ENCODE measurements at places on chromosomes 4 and X.

DNA sequence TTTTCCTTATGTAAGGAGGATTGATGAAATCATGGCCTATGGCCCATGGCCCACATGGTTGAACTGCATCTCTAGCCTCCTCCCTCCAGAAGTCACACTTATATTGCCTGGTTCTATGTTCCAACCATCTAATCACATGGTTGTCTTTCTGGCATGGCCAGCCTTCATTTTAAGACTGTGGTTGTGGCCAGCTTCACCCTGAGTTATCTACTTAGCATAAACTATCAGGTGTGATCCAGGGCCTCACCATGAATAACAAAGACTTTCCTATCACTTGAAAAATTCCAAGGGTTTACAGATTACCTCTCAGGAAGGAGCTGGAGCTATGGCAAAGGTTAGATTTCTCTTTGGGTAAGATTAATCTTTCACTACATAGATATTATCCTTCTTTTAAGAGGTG lies 222.8 kb downstream of the SNCA start:
- no peak for DNase-seq

- DNase-seq: peak; percentile 43
These were observed 447.5 kb upstream of the RASGEF1B start for GRCh38 chr4:81919223-81919622.

DNA sequence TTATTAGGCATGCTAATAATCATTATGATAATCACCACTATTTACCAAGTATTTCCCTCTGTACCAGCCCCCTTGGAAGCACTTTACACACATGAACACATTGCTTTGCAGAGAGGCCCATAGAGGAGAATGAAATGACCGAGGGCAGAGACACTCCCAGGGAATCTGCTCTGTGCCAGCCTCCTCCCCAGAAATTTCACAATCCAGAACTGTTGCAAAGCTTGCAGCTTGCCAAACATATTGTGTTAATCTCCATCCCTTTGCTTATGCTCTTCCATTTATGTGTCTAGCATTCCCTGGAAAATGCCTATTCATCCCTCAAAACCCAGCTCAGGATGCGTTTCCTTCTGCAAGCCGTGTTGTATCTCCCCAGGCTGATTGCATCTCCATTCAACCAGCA lies 37.8 kb downstream of the CYTL1 start:
- DNase-seq: no peak

- DNase-seq: no peak
These were observed 23.4 kb upstream of the CT47A1 start for GRCh38 chrX:121008920-121009319.

DNA sequence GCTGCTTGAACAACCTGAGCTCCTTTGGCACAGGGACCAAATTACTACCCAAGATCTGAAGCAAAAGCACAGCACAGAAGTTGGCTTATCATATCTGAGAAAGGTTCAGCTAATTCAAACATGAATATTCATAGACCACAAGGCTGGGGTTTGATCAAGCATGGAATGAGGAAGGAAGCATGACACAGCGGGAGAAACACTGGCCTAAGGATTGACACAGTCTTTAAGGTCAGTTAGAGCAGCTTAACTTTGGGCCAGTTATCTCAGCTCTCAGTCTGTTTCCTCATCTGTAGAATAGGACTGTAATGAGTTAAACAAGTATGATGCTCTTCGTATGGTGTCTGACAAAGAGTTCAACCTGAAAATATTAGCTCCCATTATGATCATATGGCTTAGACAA lies 88.5 kb upstream of the CBR4 start:
- DNase-seq: peak; percentile 83

GRCh38 chrX:147811803-147812202 lies 99.9 kb upstream of the FMR1 start:
- no peak for DNase-seq

DNA sequence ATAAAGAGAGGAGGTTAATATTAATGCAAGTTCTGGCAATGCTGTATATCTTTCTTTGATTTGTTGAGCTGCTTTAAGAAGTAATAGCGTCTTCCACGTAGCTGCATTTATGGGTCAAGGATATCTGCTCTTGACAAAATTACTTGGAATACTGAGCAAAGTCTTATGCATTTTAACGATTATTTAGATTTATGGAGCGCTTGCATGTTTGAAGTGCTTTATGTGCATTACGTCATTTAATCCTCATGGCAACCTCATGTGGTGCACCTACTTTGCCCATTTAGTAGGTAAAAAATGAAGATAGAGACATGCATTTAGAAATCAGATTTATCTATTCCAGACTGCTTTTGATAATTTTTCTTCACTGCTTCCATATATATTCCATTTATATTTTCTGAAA lies 46.0 kb downstream of the DTHD1 start:
- no peak for DNase-seq

DNA sequence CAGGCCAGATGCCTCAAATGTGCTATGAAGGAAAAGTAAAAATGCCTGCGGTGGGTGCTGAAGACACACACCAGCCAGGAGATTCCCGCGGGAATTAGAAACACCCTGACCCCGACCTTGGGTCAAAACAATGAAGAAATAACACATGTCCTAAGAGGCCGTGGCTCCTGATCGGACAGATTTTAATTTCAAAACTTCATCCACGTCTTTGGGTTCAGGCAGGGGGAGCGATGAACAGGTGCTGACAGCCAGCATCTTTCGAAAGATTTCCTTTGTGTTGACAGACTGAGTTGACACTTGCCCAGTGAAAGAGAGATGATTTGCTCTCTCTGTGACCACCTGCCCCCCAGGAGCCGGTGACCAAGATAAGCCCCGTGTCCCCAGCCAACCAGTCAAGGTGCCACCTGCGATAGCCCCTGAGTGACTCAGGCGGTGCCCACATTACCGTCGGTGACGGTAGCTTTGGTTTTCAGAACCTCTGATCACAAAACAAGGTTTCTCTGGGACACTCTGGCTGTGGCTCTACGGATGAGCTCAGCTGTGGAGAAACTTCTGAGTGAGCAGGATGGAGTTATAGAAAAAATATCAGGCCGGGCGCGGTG lies 11.0 kb upstream of the IL3RA start:
- DNase-seq: no peak
